ENCODE measurements at places on chromosomes 12 and 14.
A peak's percentile ranks its signal among the peaks of the same experiment; 100 is the strongest.

DNA sequence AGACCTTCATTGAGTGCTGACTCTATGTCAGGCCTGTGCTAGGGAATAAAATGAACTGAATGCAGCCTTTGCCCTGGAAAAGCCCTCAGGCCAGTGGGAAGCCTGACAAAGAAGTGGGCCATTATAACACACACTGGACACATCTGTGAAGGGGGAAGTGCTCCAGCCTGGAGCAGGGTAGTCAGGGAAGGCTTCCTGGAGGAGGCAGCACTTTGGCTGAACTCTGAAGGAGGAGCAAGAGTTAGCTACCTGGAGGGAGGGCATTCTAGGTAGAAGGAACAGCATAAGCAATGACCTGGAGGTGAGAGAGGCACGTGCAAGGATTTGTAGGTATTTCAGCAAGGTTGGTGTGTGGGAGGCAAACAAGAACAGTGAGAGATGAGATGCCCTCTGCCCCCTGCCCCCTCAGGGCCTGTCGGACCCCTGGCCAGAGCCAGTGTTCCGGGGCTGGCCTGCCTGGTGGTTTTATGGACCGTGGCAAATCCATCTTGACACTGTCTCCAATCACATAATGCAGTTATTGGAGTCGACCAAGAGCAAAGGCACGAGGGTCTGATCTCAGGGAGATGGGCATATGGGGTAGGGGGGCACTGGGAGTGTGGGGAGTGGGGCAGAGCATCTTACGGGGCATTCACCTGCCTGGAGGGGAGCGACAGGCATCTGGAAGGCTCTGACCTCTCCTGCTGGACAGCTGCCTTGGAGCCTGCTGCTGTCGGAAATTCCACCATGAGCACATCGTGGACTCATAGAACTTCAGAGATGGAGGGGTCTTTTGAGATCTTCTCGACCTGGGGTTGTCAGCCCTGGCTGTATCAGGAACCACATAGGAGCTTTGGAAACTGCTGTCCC is 2.7 kb upstream of the FAM222A start:
- DNase-seq: no peak

- DNase-seq: no peak
These were observed 151.0 kb downstream of the TPH2 start for GRCh38 chr12:72089678-72090077.

DNA sequence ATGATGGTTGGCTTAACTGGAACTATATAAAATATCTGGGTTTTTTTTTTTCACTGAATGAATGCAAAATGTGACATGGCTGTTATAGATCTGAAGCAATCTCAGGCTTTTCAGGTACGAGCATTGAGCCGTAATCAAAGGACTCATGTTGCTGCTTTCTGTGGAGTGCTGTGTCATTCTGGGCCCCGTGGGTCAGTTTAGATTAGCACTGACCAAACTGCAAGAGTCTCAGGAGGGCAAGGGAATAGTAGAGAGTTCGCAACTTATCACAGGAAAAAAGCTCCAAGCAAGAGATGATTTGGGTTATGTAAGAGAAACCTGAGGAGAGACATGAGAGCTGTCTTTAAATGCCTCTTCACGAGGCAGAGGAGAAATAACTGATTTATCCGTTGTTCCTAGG is 59.1 kb downstream of the UBR7 start:
- no peak for DNase-seq

GRCh38 chr12:95051241-95051640 is 22.2 kb downstream of the NR2C1 start:
- DNase-seq: no peak

GRCh38 chr12:90936230-90937005 is 18.6 kb downstream of the CCER1 start:
- DNase-seq: no peak

DNA sequence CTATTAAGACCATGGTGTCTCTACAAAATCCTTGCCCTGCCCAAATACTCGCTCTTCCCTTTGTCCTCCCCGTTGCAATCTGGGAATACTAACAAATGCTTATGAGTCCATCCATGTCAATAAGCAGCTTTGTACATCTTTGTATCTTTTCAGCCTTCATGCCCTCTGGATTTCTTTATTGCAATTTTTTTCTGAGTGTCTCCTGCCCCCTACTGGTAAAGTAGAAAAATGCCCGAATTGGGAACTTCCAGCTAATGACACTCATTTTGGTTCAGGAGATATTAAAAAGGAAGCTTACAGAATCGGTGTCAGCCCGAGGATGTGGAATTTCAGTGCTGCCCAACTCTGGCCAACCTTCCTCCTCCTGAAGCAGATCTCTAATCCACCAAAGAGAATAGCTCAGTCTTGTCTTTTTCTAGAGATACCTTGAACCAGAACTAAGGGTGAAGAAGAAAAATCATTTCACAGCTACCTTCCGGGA is 46.0 kb downstream of the SH2B3 start:
- no peak for DNase-seq

- DNase-seq: no peak
These were observed 94.7 kb downstream of the CHST11 start for GRCh38 chr12:104551313-104551931.

GRCh38 chr12:131316388-131316787 is 362.7 kb downstream of the ADGRD1 start:
- no peak for DNase-seq

DNA sequence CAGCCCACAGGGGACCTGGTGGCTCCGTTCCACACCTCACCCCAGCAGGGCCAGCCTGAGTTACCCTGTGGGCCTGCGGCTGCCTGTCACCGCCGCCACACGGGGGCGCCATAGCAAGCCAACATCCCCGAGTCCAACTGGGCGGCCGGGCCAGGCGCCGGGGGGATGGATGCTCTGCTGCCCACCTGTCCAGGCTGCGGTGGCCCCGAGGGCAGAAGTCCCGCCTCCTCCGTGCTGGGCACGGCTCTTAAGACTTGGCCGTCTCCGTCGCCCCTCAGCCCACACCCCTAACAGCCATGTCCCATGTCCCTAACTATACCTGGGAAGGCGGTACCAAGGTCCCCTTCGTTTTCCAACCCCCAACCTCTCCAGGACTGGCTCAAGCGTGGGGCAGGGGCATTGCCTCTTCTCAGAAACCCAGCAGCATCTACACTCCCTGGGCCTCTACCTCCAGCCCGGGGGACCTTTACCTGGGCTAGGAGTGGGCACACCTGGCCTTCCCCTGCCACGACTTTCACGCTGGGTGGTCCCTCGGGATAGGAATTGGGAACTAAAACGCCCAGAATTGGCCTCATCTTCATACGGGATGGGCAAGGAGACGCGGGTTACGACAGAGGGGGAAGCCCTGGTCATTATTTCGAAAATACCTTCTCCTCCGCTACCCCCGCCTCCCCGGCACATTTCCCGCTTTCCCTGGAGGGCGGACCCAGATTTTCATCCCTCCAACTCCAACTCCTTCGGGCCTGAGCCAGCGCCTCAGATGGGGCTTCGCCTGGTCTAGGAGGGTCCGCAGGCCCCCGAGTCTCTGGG is 1.1 kb upstream of the CYP46A1 start:
- peak; percentile 83 for DNase-seq

DNA sequence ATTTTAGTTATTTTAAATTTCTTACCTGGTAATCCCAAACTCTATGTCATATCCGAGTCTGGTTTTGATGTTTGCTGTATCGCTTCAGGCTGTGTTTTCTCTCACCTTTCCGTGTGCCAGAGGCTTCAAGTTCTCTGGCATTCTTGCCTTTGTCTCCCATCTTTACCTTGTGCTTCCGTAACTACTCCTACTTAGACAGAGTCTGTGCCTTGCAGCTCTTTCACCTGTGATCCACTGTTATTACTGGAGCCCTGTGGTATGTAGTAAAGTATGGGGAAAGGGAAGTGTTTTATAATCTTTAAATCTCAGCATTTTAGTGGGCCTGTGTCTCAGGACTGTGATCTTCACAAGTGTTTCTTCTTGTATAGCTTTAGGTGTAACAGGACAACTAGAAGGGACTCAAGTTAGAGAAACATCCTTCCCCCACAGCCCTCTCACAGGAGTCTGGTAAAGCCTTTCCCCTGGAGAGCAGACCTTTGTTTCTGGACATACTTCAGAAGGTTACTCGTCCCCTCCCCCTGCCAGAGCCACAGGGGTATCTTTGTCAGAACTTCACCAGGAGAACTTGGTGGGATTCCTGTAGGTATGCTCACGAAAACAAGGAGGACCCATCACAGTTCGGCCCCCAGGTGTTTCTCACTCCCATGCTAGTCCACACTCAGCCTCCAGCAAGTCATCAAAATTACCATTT is 11.1 kb downstream of the IFNG start:
- DNase-seq: no peak

DNA sequence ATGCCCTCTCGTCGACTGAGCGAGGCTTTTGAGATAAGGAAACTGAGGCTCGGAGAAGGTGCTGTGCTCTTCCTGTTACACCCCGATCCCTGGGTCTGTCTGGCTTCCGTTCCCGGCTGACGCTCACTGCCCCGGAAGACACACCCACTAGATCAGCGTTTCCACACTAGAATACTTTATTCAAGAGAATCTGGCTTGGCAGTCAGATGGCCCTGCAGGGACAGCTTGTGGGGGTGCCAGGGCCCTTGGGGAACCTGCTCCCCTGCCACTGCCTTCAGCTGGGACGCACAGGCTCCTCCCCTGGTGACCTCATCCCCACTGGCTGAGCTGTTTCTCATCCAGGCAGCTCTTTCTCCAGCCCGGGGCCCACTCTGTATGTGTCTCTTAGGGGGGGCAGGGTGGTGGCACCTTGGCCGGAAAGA is 13.7 kb downstream of the PGF start:
- DNase-seq: peak; percentile 66

DNA sequence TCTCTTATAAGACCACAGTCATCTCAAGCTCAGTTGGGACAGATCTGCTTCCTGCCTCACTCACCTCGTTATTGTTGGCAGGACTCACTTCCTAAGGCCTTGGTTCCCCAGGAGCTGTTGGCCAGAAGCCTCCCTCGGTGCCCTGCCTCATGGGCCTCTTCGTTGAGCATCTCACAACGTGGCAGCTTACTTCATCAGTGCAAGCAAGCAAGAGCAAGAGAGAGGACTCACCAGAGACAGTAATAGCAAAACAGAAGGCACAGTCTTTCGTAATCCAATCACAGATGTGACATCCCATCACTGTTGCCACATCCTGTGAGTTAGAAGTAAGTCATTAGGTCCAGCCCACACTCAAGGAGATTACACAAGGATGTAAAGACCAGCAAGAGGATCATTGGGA is 5.1 kb upstream of the NUMB start:
- no peak for DNase-seq

DNA sequence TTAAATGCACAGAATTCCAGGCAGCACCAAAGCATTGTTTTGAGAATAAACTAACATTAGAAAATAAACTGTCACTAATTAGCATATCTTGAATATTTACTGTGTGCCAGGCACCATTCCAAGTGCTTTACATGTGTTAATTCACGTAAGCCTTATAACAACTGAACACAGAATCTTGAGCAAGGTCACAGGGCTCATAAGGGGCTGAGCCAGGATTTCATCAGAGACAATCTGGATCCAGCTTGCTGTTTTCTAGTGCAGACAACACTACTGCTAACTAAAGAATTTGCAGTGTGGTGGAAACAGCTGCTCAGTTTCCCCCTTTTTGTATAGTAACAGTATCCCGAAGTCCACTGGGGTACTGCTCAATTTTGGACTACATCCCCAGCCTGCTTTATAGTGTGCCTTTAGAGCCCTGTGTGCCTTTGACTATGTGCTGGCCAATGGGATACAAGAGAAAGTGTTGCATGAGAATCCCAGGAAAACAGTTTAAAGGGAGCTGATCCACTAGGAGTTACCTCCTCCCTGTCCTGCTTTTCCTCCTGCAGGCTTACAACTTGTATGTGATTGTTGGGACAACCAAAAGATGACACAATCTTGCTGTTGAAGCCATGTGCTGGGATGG is 36.0 kb upstream of the RMST start:
- DNase-seq: no peak

DNA sequence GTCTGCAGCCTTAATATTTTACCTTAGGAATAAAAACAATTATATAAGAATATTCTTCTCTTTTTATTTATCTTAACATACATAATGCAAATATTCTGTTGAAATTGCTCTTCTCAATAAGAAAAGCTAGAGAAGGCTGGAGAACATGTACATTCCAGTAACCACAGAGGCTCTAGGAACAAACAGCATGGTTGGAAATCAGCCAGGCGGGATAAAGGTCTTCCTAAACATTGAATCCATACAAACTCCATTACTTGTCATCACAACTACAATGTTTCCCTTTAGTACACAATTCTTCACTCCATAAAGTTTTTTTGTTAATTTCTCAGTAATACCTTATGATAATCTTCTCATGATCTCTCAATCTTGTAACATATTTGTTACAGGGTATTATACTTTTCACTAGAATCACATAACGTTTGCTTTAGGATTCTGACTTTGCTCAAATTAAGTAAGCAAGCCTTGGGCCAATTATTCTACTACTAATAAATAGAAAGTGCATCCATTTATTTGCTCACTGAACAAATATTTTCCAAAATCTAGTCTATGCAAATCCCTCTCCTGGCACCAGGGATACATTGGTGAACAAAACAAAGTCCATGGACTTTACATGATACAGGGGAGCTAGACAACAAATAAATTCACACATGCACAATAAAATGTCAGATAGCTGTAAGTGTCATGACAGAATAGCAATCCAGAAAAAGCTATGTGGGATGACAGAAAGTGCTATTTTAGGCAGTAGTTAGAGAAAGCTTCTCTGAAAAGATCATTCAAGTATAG is 237.5 kb upstream of the TMTC1 start:
- no peak for DNase-seq

DNA sequence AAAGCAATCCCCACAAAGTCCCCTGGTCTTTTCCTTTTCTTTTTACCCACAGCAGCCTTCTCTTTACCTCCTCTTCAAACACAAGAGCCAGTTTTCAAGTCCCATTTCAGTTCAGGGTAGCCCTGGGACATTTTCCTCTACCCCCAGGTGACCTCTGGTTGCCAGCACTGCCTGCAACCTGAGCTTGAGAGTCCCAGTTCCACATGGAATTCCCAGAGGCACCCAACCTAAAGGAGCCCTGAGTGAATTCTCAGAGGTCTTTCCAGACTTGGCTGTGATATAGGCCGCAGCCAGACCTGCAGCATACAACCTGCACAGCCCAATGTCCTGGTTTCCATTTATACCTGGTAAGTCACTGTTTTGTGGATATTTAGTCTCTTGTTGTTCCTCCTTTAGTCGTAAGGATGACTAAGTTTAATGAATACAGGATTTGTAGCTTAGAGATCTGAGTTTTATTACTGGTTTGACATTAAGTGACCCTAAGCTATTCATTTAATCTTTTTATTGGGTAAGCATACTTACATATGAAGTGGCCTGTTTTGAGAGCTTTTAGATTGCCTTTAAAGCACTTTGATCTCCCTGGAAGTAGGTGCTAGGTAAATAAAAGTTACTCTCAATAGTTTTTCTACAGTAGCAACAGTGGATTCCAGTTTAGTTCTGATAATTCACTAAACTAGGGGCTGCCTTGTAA is 159.8 kb downstream of the TGFB3 start:
- DNase-seq: no peak

DNA sequence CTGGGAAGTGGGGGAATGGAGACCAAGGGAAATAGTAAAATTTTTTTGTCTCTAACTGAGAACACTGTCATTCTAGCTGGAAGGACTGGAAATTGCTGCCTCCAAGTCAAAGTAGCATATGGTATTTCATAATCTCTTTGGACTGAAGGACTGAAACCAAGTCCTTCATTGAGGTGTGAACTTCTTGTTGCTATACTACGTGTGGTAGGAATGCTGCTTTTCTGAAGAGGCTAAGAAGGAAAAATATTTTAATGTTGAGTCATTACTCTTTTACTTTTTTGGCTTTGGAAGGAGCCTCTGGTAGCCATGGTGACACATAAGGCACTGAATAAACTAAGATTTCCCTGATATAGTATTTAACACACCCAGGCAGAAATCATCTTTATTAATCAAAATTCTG is 465.4 kb downstream of the NPAS3 start:
- no peak for DNase-seq

GRCh38 chr12:68458866-68459265 is 126.7 kb upstream of the MDM1 start:
- DNase-seq: no peak
